ENCODE measurements at places on chromosomes 7 and 10.
A peak's percentile ranks its signal among the peaks of the same experiment; 100 is the strongest.

DNA sequence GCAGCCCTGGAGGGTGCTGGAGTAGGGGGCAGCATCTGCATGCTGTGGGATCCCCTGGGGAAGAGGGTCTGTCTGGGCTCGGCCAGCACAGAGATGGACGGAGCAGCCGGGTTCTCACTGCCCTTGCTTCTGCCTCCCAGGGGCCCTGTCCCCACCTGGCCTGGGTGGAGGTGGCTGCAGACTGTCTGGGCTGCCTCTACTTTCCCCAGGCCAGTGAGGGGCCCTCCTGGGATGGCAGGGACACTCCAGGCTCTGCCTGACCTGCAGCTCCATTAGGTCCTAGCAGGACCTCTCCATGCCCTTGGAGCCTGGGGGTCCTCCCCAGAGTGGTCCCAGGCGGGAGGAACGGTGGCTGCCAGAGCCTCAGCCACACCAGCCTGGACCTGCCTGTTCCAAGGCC, 63.7 kb downstream of the PWWP2B start:
- no peak for DNase-seq

- DNase-seq: no peak
Observed at GRCh38 chr7:25565002-25565401, 336.7 kb upstream of the NPVF start.

DNA sequence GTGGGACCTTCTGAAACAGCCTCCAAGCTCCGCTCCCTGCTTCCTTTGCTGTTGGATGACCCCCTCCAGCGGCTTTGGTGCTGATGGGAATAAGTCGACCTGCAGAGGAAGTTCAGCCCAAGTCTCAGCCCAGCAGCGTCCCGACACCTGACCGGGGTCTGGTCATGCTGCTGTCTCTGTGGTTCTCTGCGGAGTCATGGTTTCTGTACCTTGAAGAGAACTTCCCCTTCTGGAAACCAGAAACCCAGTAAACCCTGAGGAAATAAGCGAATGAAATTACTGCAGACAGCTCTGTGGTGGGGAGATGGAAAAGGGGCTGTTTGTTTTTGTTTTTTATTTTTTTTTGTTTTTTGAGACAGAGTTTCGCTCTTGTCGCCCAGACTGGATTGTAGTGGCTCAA, 18.3 kb upstream of the ZNF12 start:
- DNase-seq: peak; percentile 79

- no peak for DNase-seq
Observed at GRCh38 chr10:121595806-121596688, 2.2 kb downstream of the FGFR2 start.

GRCh38 chr10:11870461-11870780, 47.3 kb downstream of the PROSER2 start:
- DNase-seq: no peak

GRCh38 chr10:124827474-124827873, 25.9 kb downstream of the ABRAXAS2 start:
- peak; percentile 29 for DNase-seq

DNA sequence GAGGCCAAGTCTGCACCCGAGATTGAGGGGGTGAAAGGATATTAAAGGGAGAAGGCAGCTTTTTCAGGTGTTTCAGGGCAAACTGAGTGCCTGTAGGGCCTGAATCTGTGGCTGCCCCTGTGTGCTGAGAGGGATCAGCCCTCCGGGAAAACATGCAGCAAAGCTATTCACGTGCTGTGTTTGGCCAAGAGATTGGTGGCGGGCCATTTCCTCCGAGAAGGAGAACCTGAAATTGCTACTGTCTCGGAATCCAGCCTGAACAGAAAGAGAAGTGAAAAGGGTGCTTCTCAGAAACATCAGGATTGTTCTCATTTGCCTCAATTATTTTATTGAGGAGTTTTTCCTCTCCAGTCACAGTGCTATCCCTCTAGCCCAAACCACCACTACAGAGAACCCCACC, 16.0 kb downstream of the GIMAP5 start:
- no peak for DNase-seq

DNA sequence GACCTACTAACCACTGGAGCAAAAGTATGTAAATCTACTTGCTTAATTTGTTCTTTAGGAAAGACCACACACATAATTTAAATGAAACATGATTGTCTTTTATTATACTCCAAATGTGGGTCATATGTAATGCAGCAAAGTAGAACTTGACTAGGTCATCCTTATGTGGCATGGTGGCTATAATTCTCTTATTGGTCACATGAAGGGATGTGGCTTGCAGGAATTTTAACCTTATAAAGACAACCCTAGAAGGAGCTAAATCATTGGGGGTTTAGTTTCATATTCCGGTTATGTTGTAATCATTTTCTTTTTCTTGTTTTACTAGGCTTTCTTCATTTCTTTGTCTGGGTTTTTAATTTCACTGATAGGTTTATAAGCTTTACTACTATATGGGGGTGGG, 93.9 kb downstream of the SEPTIN7 start:
- no peak for DNase-seq

- DNase-seq: no peak
Observed at GRCh38 chr7:1085910-1086421, 1.9 kb upstream of the GPER1 start.

- DNase-seq: peak; percentile 56
Observed at GRCh38 chr10:47361293-47361692, 13.1 kb downstream of the RBP3 start.

All from GM20000 (cell line).